ENCODE measurements at places on chromosomes 11 and 22.

DNA sequence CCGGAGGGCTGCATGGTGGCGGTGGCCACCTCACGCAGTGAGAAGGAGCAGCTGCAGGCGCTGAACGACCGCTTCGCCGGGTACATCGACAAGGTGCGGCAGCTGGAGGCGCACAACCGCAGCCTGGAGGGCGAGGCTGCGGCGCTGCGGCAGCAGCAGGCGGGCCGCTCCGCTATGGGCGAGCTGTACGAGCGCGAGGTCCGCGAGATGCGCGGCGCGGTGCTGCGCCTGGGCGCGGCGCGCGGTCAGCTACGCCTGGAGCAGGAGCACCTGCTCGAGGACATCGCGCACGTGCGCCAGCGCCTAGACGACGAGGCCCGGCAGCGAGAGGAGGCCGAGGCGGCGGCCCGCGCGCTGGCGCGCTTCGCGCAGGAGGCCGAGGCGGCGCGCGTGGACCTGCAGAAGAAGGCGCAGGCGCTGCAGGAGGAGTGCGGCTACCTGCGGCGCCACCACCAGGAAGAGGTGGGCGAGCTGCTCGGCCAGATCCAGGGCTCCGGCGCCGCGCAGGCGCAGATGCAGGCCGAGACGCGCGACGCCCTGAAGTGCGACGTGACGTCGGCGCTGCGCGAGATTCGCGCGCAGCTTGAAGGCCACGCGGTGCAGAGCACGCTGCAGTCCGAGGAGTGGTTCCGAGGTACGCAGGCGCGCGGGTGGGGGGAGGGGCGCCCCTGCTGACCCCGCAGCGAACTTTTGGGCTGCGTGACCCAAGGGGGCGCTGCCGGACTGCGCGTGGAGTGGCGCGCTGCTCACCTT is 670 bp downstream of the NEFH start:
- DNase-seq = peak; percentile 64

DNA sequence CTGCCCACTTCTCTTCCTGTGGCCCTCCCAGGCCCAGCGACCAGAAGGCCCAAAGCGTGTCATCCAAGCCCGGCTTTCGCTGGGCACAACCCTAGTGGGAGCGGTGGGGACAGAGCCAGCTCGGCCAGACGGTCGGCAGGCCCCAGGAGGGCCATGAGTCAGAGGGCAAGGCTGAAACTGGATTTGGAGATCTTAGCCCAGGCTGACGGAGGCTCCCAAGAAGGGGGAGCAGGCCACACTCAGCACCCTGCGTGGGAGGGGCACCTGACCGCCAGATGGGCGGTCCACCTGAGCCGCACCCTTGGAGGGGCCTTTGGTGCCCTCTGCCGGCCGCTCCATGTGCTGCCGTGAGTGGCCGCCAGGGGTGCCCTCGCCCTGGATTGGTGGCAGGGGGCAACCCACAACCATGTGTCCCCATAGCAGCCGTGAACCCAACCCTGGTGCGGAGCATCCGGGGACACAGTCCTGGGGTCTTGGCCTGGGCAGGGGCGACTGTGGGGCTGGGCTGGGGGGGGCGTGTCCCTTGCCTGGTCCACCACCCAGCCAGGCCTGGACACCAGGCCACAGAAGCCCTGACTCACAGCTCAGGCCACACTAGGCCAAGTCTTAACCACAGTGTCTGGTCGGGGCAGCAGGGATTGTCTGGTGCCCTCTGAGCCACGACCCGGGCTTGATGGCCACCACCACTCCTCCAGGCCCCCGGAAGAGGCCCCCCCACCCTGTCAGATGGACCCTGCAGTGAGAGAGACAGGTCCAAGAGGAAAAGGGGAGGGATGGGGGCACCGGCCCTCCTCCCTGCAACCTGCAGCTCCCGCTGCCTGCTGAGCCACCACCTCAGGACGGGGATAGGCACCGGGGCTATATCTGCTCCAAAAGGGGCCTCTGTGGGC is 19.2 kb upstream of the TALDO1 start:
- DNase-seq = peak; percentile 92

- DNase-seq = no peak
These were observed 100.6 kb downstream of the RRAS2 start for GRCh38 chr11:14258221-14258935.

- no peak for DNase-seq
These were observed 101.8 kb downstream of the USP35 start for GRCh38 chr11:78290293-78291176.

GRCh38 chr11:128336203-128336602 is 251.2 kb downstream of the ETS1 start:
- DNase-seq = no peak

DNA sequence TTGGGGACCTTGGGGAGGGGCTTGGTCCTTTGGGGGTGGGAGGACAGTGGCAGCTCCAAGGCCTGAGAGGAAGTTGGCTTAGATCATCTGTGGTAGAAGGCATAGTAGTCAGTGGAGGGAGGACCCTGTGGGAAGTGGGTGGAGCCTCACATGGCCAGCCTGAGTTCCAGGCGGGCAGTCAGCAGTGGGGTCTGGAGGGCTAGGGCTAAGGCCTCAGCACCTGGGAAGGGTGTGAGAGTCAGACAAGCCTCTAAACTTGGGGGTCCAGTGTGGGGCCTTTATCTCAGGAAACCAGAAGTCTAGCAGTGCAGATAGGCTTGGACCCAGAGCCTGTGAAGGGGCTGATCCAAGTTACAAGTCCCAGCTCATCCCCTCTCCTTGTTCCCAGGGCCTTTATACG is 4.0 kb downstream of the NLRX1 start:
- no peak for DNase-seq

DNA sequence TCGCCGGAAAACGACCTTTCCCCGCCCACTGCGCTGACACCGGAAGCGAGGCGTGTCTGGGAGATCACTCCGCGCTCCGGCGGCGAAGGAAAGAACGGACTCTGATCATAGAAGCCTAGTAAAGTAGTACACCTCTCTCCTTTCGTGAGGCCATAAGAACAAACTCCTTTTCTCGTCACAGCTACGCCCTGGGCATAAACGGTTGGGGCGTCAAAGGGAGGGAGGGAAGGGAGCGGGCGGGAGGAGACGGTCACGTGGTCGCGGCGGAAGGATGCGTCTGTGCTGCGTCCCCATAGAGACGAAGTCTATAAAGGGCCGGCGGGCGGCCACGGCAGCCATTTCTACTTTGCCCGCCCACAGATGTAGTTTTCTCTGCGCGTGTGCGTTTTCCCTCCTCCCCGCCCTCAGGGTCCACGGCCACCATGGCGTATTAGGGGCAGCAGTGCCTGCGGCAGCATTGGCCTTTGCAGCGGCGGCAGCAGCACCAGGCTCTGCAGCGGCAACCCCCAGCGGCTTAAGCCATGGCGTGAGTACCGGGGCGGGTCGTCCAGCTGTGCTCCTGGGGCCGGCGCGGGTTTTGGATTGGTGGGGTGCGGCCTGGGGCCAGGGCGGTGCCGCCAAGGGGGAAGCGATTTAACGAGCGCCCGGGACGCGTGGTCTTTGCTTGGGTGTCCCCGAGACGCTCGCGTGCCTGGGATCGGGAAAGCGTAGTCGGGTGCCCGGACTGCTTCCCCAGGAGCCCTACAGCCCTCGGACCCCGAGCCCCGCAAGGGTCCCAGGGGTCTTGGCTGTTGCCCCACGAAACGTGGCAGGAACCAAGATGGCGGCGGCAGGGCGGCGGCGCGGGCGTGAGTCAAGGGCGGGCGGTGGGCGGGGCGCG is at the start of gene ATF4:
TSS of gene ATF4 (plus strand) at position 337 of the 880 bp plus-strand sequence. CDS start 884 bp downstream, outside the sequence.
- peak; percentile 98 for DNase-seq

GRCh38 chr11:999009-999408 is 37.5 kb downstream of the MUC6 start:
- DNase-seq = no peak

DNA sequence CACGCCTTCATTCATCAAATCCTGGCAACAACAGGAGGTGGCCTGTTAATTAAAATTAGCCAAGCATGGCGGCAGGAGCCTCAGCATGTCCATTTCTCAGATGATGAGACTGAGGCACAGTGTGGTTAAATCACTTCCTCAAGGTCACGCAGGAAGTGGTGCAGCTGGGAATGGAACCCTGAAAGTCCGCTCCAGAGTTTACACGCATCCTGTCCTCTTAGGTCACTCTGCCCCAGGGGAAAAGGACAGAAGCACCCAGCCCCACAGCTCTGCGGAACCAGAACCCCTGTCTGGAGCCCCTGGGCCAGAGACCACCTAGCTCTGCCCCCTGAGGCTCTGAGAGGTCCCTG is 19.6 kb downstream of the RPL3 start:
- DNase-seq = no peak

DNA sequence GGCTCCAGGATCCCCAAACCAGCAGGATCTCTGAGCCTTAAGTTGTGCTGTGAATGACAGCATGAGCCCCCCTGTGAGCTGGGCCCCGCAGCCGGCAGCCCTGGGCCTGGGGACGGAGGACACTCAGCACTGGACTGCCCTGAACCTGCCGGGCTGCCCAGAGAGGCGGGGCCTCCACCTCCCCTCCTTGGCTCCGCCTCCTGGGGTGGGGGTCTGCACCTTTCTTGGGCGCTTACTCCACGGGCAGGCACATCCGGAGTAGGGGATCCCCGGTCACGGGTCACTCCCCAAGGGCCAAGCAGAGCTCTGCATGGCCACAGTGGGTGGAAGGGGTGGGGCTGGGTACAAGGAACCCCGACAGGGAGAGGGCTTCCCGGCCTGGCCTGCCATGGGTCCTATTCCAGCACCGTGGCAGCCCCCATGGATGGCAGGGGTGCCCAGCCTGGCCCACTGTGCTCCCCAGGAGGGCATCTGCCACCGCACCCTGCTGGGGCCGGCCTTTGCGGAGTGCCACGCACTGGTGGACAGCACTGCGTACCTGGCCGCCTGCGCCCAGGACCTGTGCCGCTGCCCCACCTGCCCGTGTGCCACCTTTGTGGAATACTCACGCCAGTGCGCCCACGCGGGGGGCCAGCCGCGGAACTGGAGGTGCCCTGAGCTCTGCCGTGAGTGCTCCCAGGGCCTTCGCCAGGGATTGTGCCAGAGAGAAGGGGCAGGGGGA is 5.4 kb downstream of the MUC5B start:
- DNase-seq = no peak

- DNase-seq = no peak
These were observed 22.1 kb downstream of the PRDM11 start for GRCh38 chr11:45168366-45169130.

DNA sequence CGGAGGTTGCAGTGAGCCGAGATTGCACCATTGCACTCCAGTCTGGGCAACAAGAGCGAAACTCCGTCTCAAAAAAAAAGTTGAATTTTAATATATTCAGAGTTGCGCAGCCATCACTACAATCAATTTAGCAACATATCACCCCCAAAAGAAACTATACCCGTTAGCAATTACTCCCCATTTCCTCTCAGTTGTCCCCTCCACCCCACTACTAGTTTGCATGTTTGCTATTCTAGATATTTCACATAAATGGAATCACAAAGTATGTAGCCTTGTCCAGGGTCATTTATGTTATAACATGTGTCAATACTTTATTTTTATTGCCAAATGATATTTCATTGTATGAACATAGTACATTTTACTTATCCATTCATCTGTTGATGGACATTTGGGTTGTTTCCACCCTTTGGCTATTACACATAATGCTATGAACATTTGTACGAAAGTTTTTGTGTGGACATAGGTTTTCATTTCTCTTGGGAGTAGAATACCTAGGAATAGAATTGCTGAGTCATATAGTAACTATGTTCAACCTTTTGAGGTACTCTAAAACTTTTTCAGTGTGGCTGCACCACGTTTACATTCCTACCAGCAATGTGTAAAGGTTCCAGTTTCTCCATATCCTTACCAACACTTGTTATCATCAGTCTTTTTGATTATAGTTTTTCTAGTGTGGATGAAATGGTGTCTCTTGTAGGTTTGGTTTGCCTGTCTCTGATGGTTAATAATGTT is 2.2 kb downstream of the ZNF143 start:
- DNase-seq = no peak

- no peak for DNase-seq
These were observed 7.0 kb downstream of the GRAMD4 start for GRCh38 chr22:46626911-46627805.

GRCh38 chr11:118975771-118976709 is 4.5 kb downstream of the FOXR1 start:
- DNase-seq = no peak

- no peak for DNase-seq
These were observed 10.4 kb upstream of the MALAT1 start for GRCh38 chr11:65488273-65489034.

DNA sequence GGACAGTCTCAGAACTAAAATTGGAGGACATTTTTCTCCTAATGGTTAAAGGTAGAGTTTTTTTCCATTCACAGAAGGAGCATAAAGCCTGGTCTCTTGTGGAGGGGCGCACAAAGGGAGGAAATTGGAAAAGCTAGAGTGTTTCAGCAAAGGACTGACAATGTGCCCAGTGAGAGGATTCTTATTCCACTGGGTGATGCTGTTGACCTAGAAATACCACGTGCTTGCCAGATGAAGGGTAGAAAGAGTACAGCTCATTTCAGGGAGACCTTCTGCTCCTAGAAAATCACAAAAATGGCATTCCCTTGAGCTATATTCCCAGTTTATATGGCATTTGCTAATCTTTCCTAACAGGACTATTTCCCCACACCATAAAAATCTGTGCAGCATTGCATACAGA is 21.1 kb downstream of the MS4A6E start:
- no peak for DNase-seq

GRCh38 chr11:17434108-17434507 is 42.5 kb downstream of the ABCC8 start:
- DNase-seq = no peak

DNA sequence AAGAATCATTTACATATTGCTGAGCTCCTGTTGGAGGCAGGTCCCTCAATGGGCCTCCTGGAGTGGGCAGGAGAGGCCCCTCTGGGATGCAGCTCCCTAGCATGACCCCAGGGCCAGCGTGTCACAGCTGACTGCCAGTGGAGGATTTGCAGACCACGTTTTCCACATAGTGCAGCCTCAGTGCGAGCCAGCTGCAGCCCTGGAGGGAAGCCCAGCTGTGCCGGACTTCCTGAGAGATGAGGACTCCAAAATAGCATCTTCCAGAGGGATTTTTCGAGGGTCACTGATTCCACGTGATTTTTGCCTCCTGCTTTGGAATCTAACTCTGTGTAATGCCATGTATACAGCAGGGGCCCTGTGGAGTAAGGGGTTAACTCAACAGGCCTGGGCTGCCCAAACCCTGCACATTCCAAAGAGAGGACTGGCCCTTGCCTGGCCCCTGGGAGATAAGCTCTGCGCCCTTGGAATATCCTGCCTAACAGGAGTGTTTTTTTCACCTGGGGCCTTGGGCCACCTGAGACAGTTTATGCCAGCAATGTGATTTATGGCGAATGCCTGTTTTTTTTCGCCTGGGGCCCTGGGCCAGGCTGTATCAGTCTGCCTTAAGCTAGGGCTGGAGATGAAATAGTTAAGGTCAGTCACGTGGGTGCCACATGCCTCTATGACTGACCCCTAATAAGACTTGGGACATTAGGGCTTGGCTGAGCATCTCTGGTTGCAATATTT is 47.4 kb downstream of the RPS6KA4 start:
- DNase-seq = no peak
